ENCODE measurements at places on chromosomes 5 and 9.

GRCh38 chr9:90070931-90071660 lies 466.3 kb downstream of the GADD45G start:
- DNase-seq = no peak

GRCh38 chr9:37977851-37978480 lies 74.0 kb upstream of the SLC25A51 start:
- no peak for DNase-seq

DNA sequence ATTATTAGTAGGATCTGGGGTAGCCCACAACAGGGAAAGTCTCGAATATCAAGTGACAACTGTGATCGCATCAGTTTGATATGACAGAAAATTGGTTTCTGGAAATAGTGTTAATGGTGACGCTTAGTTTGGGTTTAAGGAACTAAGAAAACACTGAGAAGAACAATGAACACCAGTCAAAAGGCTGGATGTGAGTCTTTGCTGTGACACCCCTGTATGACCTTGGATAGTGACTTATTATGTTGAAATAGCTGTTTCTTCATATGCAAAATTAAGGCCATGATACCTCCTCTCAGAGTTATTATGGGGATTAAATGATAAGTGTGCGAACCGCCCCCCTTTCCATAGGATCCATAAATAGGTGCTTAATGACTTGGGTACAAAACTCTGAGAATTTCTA lies 926 bp downstream of the DNAJC25 start:
- no peak for DNase-seq

- no peak for DNase-seq
These were observed 87.8 kb upstream of the SPRY4 start for GRCh38 chr5:142412581-142412980.

- DNase-seq = no peak
These were observed 81.5 kb downstream of the RGS3 start for GRCh38 chr9:113545068-113545467.

DNA sequence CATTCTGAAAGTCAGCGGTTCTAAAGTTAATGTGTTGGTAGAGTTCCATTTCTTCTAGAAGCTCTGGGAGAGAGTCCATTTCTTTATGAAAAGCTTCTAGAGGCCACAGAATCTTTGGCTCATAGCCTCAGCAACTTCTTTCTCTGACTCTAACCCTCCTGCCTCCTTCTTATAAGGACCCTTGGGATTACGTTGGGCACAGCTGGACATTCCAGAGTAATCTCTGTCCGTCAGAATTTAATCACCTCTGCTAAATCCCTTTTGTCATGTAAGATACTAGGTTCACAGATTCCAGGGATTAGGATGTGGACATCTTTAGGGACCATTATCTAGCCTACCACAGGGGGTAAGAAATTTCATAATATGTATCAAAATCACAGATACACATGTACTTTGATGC lies 22.6 kb upstream of the ANKDD1B start:
- peak; percentile 35 for DNase-seq

All from fibroblast of skin of back (primary cell).